ENCODE measurements at places on chromosomes 3 and 15.

- DNase-seq = no peak
Observed at GRCh38 chr3:69145688-69146087, 23.3 kb upstream of the LMOD3 start.

DNA sequence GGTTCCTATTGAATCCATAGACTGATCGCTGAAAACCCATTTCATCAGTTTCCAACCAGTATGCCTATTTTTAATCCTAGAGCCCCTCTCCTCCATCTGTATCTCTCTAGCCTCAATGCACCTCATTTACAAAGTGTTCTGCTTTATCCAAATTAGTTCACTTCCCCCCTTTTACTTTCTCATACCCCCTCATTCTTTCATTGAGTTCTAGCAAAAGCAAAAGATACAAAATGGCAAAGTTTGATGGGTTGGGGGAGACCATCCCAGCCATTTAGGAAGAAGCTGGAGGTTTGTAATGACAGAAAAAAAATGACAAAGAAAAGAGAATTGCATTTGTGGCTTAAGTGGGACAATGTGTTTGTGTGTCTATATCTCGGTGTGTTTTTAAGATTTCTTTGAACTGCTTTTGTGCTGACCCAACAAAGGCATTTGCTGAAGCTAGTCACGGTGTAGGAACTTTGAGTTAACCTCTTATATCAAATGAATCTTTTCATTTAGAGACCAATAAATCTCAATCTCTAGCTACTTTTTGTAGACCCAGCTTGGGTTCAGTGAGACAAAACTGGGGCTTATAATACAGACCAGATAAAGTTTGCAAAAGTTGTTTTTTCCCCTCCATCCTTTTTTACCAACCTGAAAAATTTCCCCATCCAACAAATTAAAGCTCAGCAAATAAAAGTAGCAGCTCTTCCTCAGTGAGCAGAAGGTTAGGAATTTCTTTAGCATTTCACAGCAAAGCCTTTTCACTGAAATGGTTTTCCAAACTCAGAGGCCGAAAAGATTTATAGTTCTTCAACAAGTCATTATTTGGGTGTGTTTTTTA, 18.7 kb downstream of the NR2F2 start:
- DNase-seq = no peak

- no peak for DNase-seq
Observed at GRCh38 chr3:117600112-117600511, 890.5 kb downstream of the TUSC7 start.

- no peak for DNase-seq
Observed at GRCh38 chr3:69791919-69792399, 52.7 kb downstream of the MITF start.

- DNase-seq = no peak
Observed at GRCh38 chr3:8767667-8768363, 1.6 kb downstream of the OXTR start.

GRCh38 chr3:9204253-9204992, 45.0 kb downstream of the SRGAP3 start:
- DNase-seq = no peak

DNA sequence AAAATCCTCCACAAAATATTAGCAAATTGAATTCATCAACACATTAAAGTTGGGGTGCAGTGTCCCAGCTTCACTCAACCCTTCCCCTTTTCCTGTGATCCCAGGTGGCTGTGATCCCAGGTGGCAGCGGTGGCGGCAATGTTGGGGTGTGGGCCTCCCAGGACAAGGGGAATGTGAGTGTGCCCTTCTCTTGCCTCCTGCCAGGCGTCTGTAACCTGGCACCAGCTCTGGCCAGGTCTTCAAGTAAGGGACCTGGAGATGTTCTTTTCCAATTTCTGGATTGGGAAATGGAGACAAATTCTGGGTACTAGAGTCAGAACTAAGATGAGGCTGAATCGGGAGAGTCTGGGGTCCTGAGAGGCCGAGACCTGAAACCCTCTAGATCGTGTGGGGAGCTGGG, 20.1 kb downstream of the GOLGA6A start:
- DNase-seq = no peak

GRCh38 chr3:141306922-141307321, 61.4 kb upstream of the ZBTB38 start:
- DNase-seq = no peak

- no peak for DNase-seq
Observed at GRCh38 chr3:155252021-155252420, 41.5 kb downstream of the STRIT1 start.

DNA sequence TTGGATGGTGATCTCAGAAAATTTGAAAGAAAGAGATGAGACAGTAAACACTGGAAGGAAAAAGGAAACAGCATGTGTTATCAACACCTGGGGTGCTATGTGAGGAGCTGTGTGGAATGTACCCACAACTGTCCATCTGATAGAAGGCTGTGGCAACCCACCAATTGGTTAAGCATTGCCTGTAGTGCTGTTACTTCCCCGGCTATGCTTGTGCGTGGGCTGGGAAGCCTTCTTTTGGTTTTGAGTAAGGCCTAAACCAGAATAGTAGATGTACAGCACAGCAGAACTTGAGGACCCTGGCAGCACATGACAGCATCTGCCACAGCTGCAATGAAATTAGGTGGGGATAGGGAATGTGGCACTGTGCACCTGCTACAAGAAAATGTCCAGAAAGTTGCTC, 184.5 kb downstream of the FHIT start:
- DNase-seq = no peak

GRCh38 chr15:52783929-52784798, 6.0 kb downstream of the ONECUT1 start:
- no peak for DNase-seq

DNA sequence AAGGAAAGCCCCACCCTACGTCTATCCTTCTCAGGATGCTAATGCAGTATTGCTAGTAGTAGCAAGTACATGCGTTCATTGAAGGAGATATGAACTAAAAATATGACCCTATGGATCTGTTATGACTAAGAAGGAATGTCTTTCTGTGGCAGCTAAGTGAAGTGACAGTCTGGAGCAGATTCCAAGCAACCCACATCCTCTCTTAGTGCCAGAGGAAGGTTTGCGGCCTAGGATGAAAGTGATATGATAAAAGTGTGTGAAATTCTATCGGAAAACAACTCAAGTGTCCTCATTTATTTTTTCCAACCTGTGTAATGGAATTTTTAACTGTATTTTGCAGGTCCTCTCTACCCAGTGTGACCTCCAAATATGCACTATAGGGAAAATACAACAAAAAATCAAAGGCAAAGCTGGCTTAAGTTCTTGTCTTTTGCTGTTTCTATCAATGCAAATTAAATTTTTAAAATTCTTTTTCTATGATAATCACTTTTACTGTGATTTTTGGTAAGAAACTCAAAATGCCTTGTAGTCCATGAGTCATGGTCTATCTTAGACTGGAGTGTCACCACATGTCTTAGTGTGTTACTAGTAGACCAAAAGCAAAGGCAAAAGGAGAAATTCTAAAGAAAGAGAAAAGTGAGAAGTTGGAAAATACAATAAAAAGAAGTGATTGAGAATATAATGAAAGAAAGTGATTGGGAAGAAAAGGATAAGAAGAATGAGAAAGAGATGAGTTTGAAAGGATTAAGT, 161.2 kb upstream of the TMCO5A start:
- no peak for DNase-seq

DNA sequence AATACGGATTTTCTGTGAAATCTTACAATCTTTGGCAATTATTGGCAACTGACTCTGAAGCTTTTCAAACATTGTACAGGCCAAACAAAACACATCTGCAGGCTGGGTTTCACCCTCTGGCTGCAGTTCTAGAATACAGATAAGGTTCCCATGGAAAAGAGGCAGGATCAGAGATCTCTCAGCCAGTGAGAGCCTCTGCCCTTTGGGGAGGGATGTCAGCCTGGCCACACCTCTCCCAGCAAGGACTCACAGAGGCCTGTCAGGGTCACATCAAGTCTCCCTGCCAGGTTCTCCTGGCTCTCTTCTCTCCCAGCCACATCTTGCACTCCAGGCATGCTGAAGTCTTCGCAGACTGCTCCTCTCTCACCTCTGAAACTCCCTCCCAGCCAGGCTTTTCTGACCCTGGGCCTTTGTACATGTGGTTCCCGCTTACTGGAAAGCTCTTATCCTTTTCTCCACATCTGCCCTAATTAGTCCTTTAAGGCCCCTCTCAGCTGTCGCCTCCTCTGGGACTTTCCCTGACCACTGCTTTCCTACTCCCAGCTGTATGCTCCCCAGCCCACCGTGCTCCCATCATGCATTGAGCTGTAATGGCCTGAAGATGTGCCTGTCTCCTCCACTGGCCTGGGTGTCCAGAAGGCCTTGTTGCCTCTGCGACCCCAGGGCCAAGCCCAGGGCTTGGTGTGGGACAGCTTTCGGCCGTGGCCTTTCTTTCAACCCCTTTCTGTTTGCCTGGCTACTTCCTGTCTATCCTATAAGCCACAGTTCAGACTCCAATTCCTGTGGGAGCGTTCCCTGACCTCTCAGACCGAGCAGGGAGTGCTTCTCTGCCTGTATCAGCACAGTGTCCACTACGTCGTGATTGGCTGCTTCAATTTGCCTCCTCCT, 4.3 kb downstream of the RBP1 start:
- DNase-seq = no peak

DNA sequence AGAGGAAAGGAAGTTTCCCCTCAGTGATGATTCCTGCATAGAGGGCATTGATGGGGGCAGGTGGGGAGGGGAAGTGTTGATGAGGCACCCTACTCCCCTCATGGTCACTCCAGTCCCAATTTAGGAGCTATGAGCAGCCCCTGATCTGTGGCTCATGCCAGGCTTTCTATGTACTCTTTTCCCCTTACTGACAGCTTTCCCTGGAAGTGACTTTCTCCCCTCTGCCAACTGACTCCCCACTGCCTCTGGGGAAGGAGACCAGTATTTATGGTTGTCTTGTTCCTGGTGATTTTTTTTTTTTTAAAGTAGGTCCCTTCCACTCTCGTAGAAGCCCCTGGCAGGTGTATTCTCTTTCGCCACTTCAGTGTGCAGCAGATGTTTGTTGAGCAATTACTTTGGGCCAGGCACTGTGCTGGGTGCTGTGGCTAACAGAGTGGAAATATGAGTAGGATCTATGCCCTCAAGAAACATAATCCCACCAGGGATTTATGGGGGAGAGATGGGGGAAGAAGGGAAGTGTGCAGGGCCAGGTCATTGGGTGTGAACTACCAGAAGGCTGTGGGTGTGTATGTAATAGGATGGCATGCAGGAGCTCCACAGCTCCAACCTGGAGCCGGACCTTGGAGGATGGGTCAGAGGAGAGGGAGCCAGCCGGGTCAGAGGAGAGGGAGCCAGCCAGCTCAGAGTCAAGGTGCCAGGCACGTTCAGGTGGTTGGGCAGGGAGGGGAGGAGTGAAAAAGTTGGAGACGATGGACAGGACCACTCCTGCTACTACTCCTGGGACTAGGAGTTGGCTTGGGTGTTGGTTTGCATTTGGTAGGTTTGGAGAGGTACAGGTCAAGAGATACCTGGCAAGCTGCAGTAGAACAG, 3.5 kb downstream of the SMAD6 start:
- no peak for DNase-seq

DNA sequence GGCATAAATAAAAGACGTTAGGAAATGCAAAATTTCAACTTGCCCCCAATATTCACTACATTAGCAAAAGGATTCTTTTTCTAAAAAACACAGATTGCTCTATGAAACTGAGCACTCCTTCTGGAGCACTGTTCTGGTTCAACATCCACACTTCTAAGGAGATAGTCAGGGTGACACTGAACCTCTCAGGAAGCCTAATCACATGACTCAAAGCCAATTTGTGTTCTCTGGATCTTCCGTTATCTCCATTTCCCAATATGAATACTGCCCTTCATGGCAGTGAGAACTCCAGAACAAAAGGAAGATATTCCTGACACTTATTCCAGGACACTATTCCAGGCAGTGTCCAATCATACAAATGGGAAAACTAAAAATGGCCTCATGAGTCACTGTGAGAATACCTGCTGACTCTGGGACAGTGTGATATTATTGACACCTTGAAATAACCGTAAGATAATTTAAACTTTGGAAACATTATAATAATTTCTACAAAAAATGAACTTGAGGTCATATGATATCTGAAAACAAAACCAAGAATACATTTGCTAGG, 21.4 kb upstream of the TRPM7 start:
- no peak for DNase-seq

DNA sequence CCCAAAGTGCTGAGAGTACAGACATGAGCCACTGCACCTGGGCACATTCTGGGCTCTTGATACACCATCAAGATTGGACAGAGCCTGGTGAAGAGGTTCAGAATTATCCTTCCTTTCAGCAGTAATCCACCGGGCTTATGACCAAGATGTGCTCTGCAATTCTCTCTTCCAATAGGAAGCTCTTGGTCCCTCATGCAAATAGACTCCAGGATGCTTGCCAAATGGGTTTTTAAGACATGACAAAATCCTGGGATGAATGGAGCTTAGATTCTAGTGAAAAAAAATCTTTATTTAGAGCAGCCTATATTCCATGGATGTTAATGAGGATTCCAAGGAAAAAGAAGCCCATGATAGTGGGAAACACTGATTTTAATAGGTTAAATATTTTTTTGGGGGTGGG, 119.1 kb downstream of the SV2B start:
- no peak for DNase-seq

GRCh38 chr3:177498037-177498857, 301.0 kb upstream of the TBL1XR1 start:
- no peak for DNase-seq

GRCh38 chr3:18747383-18747782, 322.2 kb upstream of the SATB1 start:
- DNase-seq = no peak

DNA sequence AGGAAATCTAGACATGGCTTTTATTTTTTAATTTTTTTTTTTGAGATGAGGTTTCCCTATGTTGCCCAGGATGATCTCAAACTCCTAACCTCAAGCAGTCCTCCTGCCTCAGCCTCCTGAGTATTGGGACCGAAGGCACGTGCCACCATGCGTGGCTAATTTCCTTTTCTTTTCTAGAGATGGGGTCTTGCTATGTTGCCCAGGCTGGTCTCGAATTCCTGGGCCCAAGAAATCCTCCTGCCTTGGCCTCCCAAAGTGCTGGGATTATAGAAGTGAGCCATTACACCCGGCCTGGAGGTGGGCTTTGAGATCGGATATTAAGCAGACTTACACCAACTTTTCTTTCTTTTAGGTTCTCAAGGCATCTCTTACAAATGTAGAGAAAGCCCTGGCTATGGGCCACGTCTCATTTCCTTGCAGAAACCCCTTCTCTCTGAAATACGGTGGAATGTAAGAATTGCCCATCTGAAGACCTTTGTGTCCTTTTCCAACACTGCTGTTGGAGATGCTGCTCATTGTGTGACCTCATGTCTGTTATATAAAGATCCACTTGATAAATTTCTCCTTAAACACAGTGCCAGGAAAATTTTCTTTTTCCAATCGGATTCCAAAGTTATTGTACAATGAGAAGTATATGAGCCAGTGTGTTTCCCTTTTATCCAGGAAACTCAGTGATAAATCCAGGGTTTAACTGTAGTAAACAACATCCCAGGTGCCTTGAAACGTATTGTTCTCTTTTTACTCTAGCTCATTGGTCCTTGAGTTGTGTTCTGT, 36.8 kb upstream of the CFAP161 start:
- DNase-seq = no peak
